ENCODE measurements at places on chromosomes 7 and 10. TPM values are rescaled to one million over a fixed set of nuclear protein-coding genes. Genes with fewer than 3 reads are reported as not detected.

- no peak for DNase-seq
Measured at GRCh38 chr7:43105521-43106120, 6.8 kb upstream of the HECW1 start.

DNA sequence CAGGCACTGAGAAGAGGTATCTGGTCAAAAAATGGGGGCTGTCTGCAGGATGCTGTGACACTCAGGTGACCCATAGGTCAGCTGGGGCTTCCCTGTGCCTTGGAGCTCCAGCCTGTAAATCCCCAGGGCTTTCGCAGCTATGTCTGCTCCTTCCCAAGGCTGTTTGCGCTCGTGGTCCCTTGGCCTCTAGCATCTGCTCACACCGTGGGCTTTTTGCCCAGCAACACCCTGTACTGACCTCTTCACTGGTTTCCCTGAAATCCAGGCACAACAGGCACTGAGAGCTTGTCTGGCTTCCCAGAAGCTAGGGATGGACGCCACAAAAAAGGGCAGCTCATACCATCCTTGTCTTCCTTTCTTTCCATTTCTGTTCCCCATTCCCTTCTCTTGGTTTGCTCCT lies 280.3 kb upstream of the HABP2 start:
- DNase-seq: no peak

GRCh38 chr7:2261611-2262010 lies 19.6 kb downstream of the NUDT1 start:
- DNase-seq: no peak

Gene GPR22
- total RNA-seq: not detected

Gene CEP41
- total RNA-seq: 15.7 TPM

Gene LIPM
- total RNA-seq: not detected

- no peak for DNase-seq
Measured at GRCh38 chr10:93367664-93368063, 114.5 kb downstream of the MYOF start.

Gene OR2A7
- total RNA-seq: 4.8 TPM

GRCh38 chr10:98270073-98270740 lies 2.2 kb upstream of the LOXL4 start:
- peak; percentile 25 for DNase-seq

DNA sequence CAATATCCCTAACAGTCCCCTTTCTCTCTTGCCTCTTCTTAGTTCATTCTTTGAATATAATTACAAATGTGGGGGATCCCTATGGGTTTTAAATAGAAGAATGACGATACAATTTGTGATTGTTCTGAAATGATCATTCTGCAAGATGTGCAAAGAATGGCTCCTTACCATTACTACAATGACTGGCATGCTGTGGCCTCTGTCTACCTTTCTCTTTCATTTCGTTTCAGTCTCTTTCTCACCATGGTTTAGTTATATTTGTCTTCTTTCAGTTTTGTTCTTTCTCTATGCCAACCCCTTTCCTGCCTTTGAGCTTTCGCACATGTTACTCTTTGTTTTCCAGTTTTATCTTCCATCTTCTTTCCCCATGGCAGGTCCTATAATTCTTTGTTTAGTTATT lies 176.5 kb downstream of the SUGCT start:
- no peak for DNase-seq

DNA sequence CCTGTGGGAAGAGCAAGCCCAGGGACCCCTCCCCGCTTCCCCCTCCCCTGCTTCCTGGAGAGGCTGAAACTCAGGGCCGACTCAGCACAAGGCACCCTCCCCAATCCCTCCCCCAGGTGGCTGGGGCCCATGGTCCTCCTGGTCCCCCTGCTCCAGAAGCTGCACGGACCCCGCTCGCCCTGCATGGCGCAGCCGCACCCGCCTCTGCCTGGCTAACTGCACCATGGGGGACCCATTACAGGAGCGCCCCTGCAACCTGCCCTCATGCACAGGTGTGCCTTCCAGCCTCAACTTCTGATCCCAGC lies 19.7 kb upstream of the ZNF862 start:
- DNase-seq: no peak

Gene TRIM74
- total RNA-seq: 2.7 TPM

Gene CYP3A4
- total RNA-seq: 9.7 TPM

- no peak for DNase-seq
Measured at GRCh38 chr10:78856421-78856820, 212.3 kb upstream of the ZMIZ1 start.

GRCh38 chr10:15263657-15264323 lies 95.3 kb upstream of the NMT2 start:
- DNase-seq: no peak

DNA sequence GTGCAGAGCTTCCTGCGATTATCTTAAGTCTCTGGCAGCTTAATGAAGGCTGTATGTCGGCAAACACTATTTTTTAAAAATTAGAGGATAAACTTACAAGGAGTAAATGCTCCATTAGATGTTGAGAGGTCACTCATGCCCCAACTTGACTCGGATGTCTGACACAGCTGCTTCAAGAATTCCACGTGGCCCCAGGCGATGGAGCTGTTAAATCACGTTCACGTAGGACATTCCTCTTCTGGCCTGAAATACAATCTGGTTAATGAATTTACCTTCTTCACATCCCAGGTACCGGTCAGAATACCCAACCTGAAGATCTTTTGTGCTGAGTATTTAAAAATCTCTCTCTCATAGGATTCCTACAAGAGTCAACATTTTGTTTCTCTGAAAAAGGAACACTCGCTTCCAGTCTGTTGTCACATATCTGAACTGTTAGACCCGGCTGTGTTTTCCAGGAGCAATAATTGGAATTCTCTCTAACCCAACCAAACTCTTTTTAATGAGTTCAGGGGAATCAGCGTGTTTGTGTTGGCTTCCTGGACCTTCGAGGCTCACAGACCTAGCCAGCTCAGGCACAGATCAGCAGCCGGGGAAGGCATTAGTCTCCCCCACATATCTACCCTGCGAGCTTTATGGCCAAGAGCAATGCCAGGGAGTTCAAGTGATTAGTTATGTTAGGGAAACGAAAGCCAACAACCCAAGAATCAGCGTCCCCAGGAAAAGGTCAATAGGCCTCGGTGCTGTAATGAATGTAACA lies 284.9 kb downstream of the FGFR2 start:
- no peak for DNase-seq

DNA sequence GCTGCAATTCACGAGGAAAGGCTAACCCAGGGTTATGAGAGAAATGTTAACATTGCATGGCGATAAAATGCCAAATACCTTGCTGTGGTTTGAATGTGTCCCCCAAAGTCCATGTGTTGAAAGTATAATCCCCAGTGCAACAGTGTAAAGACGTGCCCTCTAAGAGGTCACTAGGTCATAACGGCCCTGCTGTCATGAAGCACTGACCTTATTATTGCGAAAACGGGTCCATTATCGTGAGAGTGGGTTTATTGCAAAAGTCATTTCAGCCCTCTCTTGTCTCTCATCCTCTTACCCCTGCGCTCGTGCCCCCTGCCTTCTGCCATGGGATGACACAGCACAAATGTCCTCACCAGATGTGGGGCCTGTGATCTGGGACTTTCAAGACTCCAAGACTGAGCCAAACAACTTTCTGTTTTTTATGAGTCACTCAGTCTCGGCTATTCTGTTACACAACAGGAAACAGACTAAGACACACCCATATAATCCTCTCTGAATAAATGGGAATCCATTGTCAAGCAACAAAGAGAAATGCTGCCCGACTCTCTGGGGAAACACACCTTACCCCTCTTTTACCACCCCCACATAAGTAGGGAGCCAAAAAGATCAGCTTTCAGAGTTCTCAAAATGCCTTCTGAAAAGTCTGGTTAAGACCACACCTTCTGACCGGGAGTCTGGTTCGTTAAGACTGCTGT lies 73.1 kb upstream of the UCN3 start:
- peak; percentile 14 for DNase-seq

DNA sequence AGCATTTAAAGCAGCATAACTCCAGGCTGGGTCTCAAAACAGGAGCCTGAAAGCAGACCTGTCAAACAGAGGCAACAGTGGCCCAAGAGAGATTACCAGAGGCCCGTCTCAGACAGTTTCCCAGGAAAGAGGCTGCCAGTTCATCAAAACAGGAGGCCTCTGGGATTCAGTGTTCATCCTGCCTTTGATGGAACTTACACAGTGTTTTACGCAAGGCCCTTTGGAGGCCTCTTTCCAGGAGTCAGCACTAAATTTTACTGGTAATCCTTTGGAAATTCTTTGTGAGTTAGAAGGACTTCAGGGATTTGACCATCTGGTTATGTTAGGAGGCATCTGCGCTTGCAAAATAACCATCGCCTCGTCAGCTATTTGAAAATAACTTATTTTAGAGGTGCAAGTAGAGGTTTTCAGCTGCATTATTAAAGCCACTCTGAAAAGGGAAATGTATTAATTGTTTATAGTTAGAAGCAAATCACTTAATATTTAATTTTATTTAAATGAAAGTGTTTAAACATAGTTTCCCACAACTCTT lies 501.2 kb upstream of the COBL start:
- DNase-seq: no peak

Data from mucosa of gallbladder (tissue), 1 donor.